Fibroblast of lung (primary cell): ENCODE measurements at places on chromosomes 1 and 21. TPM values are rescaled to one million over a fixed set of nuclear protein-coding genes. Genes with fewer than 3 reads are reported as not detected.

Gene LRRC53
- not detected in 2 replicates for polyA plus RNA-seq

Gene PTGS2
- 3.1 and 5.2 TPM in 2 replicates for polyA plus RNA-seq

Gene WDR64
- not detected in 2 replicates for polyA plus RNA-seq

Gene AKNAD1
- 0.71 and 1.2 TPM in 2 replicates for polyA plus RNA-seq

Gene LMX1A
- polyA plus RNA-seq: not detected in 2 replicates

GRCh38 chr1:247335882-247336281 is 4.2 kb upstream of the ZNF496 start:
- DNase-seq: no peak

DNA sequence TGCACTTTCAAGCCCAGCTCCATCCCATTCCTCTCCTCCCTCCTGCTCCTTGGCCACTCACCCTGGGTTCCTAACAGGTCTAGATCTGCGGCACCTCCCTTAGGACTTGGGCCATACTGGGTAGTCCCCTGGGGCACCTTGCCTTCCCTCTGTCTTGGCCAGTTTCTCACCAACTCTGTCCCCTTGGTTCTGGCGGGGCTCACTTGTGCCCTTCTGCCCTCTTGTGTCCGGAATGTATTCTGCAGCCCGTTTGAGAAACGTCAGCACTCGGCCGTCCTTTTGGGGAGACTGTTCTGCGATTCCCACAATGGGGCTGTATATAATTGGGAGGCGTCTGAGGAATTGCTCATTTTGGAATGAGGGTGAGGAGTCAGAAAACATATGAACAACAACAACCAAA is 162.4 kb downstream of the ZSCAN20 start:
- no peak for DNase-seq

DNA sequence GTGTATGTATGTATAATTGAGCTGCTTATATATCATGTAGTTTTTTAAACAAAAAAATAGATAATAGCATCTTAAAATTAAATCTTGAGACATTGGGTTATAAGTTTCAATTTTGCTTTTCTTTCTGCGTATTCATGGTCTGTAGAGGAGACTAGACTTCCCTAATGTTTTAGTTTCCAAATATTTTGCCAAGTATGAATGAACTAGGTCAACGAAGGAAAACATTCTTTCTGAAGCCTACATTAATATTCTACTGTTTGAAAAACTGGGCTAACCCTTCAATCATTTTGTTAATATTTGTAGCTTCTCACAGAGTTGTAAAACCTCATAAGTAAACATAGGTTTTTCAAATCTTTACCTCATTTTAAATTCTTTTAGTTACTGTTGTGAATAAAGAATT is 592.7 kb downstream of the USP25 start:
- no peak for DNase-seq

GRCh38 chr1:84603223-84603622 is 29.0 kb upstream of the CTBS start:
- peak; percentile 87 for DNase-seq

DNA sequence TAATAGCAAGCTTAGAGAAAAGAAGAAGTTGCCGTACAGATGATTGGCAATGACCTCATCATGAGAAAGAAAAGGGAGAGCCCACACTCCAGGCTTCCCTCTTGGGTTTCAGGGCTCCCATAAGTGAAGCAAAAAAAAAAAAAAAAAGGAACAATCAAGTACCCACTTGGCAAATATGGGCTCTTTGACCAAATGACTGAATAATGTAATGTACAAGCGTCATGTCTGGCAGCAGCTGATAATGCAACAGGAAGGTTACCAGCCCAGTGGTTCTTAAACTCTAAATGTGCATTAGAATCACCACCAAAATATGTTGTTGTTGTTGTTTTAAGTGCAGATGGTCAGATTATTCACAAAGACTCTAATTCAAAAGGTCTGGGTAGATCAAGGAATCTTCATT is 13.5 kb downstream of the TNFSF4 start:
- peak; percentile 59 for DNase-seq

DNA sequence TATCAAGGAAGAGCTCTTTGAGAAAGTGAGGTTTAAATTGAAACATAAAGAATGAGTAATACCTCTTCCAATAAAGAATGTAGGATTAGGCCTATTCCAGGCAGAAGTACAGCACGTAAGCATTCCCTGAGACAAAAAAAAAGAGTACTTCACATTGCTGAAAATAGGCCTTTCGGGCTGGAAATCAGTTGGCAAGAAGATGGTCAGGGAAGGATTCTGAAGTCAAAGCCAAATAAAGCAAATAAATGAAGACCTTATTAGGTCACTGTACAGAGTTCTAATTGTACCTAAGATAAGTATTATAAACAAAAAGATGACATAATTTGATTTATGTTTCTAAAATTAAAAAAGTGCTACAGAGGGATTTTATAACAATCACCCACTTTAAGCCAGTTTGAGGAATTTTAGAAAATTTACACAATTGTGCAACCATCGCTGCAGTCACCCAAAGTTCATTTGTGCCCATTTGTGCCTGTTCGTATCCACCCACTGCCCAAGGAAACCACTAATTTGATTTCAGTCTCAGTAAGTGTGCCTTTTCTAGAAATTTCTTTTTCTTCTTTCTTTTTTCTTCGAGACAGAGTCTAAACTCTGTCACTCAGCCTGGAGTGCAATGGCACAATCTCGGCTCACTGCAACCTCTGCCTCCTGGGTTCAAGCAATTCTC is 58.6 kb downstream of the FMO4 start:
- no peak for DNase-seq

- no peak for DNase-seq
Measured at GRCh38 chr1:89288051-89288340, 15.3 kb upstream of the GBP5 start.

GRCh38 chr1:105102371-105102770 is 1352.7 kb downstream of the AMY1C start:
- DNase-seq: no peak

DNA sequence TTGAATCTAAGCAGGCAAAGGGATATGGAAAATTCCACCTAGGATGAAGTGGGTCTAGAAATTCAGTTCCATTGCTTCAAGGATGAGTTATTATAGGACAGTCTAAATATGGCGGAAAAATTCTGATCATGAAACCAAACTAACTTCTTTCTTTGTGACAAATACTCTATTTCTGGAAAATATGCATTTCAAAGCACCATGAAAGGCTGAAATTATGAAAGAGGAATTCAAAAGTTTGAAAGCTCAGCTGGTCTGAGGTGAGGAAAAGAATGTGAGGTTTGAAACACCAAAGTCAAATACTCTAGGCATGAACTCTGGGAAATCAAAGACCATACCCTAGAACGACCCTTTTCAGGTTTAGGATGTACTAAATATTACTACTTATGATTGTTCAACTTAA is 36.4 kb upstream of the COL11A1 start:
- DNase-seq: peak; percentile 6

- no peak for DNase-seq
Measured at GRCh38 chr1:65056234-65056633, 89.9 kb upstream of the JAK1 start.

- no peak for DNase-seq
Measured at GRCh38 chr1:162861625-162862024, 650 bp upstream of the CCDC190 start.

GRCh38 chr1:247300491-247301175 is 31.0 kb downstream of the ZNF496 start:
- no peak for DNase-seq
